CMK (cell line): ENCODE measurements at places on chromosomes 16 and 17.

- DNase-seq: no peak
These were observed 1.8 kb downstream of the NLRP1 start for GRCh38 chr17:5582209-5583185.

DNA sequence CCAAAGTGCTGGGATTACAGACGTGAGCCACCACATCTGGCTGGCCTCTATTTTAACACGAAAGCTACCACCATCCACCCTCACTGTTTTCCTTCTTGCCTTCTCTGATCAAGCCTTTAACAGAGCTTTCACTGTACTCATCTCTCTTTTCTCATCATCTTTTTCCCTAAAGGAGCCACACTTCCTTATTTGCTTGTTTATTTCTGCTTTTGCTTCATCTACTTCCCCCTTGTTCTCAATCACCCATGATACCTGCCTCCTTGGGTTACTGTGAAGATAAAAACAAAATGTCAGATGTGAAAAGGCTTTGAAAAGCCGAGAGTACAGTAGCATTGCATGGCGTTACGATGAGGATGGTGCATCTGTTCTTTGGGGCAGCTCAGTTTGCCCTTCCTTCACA, 79.9 kb downstream of the ZNF18 start:
- DNase-seq: no peak

DNA sequence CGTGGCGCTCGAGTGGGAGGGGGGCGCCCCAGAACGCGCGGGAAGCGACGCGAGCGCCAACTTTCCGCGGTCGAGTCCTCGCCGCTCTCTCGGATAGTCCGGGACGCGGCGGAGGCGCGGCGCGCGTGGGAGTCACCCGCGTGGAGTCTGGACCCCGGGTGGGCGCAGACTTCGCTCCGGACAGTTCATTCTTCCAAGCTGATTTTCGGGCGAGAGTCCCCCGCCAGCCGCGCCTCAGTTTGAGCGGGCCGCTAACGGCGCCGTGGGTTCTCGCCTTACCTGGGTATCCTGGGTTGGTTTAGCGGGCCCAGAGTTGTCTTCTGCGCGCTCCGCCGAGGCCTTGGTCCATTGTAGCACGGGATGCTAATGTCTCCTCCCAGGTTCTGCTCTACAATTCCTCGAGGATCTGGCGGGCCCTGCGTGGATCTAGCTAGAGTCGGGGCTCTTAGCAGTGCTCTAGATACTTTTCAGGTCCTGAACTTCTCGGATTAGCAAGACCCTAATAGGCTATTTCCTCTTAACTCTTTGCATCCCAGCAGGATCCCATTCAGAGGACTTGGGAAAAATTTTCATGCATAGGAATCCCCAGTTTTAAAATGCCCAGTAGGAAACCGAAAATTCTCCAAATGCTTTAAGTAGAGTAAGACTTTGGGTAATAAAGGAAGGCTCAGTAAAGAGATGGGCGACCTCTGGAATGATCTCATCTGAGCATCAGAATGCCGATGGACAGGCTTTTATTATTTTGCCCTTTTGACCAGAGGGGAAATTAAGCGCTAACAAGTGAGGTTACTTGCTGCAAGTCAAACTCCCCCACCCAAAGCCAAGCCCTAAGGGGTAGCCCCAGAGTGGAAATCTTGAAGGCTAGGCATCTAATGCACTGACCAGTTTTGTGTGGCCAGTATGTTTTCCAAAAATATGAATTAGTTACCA, 537 bp upstream of the GJC1 start:
- DNase-seq: no peak

GRCh38 chr16:76885776-76886537, 305.0 kb upstream of the MON1B start:
- no peak for DNase-seq

DNA sequence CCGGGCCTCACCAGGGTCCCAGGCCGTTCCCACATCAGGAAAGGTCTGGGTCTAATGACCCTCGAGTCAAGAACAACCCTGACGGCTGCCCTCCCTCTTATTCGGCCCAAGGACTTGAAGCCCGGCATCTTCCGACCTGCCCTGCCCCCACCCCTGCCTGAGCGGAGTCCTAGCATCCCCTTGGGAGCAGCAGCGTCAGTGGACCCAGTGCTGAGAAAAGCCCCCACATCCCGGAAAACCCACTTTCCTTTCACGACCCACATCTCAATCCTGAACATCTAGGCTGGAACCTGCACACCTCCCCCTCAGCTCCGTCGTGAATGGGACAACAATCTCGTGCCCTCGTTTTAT, 769 bp downstream of the TMEM88 start:
- no peak for DNase-seq

DNA sequence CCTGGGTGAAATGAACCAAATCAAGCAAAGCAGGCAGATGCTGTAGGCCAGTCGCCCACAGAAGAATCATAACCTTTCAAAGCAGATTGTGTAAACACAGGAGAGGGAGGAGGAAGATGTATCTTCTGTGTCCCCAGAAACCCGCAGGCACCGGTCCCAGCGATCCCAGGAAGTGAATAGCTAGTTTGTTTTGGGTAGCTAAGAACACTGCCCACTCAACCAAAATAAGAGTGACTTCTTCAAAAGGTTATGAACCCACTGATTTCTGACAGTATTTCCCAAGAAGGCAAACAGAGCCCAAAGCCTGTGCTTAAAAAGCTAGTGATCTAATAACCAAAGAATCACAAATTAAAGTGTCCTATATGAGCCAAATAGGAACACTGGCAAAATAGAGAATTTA, 67.8 kb downstream of the GRIN2A start:
- DNase-seq: no peak

DNA sequence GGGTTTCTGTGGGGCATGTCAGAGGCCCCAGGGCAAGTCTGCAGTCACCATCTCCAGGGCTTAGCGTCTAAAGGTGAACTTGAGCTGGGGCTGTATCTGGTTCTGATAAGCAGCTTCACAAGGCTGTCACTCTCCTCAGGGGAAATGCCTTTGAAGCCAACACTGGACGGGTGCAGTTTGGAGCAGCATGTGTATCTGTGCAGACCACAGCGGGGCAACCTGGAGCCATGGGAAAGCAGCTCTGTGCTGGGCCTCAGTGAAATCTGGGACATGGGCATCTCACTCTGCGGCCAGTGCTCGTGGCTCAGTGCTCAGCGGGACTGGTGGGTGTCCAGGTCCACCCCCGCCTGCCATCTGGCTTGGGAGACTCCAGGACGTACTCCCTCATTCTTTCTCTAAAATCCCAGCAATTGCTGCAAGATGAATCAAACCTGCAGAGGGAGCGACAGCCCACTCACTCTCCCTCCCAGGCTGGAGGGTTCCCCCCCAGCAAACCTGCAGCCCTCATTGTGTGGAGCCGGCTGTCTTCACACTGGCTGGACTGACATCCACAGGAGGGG, 63.5 kb downstream of the PRMT7 start:
- DNase-seq: no peak

DNA sequence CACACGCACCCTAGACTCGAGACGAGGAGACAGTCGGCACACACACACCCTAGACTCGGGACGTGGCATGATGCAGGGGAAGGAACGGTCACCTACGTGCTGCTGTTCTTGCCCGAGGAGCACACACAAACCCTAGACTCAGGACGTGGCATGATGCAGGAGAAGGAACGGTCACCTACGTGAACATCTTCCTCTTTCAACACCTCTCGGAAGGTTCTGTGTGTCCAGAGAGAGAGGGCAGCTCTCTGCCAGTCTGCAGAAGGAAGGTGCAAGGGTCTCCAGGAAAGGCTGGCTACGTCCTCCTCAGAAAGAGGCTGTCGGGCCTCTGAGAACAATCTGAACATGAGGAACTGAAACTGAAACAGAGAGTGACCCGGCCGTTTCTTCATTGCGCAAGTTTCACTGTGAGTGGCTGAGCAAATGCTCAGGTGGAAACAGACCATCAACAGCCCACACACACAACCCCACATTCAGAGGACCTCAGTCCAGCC, 43.4 kb downstream of the ZNF276 start:
- no peak for DNase-seq

DNA sequence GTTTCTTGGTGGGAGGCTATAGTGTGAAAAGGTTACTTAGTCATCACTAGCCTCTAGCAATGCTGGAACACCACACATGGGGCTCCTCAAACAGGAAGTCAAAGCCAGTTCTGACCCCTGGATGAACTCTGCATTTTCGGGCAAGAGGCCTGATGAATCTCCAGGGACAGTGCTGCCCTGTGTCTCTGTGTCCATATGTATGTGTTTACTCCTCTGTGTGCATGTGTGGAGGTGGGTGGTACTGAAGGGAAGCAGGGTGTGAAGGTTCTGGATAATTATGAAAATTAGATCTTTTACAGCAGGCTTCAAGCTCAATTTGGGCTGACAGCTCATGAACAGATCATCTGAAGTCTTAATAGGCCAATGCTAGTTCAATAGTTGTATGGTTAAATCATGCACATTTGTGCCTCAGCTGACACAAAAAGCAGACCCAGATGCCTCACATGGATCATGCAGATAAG, 133.6 kb downstream of the SNX11 start:
- no peak for DNase-seq

DNA sequence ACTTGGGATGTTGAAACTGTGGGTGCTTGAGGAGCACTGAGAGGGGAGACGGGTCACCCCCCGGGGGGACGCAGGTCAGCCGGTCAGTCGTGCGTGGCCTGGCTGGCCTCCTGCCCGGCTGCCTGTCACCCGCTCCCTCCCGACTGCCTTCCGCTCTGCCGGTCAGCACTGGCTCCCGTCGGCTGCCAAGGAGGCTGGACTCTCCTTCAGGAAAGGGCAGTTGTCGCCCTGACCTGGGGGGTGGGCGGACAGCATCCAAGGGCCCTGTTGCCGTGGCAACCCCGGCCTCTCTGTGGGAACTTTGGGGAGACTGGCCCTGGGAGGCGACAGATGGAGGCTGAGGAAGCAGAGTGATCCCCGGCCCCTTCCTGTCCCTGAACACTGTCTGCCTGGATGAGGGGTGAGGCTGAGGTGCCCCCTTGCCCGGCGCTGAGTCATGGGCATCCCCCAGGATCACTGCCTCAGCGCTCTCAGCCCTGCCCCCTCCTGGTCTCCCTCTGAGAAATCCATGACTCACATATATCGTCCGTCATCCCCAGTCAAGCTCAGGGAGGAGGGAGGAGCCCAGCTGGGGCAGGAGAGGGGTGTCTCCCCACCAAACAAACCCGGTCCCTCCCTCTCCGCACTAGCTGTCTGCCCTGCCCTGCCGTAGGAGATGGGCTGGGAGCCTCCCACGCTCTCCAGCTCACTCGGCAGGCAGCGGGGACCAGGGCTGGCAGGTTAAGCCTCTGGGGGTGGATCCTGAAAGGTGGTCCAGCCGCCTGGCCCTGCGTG, at the start of gene ADGRG1:
Gene ADGRG1, plus strand, starts transcription at position 623 of the 774 bp plus-strand sequence. CDS start 21,658 bp downstream, outside the sequence.
- DNase-seq: peak; percentile 87

- DNase-seq: no peak
These were observed 42.8 kb upstream of the GSE1 start for GRCh38 chr16:85570213-85570734.

- DNase-seq: no peak
These were observed 5.9 kb downstream of the KRT14 start for GRCh38 chr17:41580687-41581365.

DNA sequence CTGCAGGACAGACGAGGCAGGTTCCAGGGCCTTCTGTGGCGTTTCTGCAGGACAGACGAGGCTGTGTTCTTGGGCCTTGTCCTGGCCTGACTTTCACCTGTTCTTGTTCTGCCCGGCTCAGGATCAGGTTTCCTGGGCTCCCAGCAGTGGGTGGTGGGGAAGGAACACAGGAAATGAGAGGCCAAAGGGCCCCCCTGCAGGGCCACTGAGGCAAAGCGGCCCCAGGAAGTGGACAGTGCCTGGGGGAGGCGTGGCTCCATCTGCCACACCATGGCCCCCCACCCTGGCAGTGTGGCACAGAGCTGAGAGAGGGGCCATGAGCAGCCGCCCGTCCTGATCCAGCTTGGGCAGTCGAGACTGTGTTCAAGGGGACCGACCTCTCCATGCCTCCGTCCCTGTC, 20.7 kb downstream of the SPIRE2 start:
- DNase-seq: no peak

DNA sequence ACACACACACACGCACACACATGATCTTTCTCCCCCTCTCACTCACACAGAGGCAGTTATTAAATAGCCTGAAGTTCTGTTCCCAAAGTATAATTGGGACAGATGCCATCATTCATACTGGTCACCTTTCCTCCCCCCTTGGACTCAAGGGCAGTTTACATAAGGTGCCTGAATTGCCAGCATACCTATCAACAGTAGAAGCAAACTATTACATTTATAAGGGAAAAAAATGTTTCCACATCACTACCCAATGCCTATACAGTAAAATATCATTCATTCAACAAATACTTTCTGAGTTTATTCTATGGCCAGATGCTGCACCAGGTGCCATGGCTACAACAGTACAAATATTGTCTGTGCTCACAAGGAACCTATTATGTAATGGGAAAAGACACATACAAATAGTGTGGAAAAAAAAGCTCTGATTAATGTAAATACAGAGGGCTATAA, 6.3 kb downstream of the CNTD1 start:
- no peak for DNase-seq

DNA sequence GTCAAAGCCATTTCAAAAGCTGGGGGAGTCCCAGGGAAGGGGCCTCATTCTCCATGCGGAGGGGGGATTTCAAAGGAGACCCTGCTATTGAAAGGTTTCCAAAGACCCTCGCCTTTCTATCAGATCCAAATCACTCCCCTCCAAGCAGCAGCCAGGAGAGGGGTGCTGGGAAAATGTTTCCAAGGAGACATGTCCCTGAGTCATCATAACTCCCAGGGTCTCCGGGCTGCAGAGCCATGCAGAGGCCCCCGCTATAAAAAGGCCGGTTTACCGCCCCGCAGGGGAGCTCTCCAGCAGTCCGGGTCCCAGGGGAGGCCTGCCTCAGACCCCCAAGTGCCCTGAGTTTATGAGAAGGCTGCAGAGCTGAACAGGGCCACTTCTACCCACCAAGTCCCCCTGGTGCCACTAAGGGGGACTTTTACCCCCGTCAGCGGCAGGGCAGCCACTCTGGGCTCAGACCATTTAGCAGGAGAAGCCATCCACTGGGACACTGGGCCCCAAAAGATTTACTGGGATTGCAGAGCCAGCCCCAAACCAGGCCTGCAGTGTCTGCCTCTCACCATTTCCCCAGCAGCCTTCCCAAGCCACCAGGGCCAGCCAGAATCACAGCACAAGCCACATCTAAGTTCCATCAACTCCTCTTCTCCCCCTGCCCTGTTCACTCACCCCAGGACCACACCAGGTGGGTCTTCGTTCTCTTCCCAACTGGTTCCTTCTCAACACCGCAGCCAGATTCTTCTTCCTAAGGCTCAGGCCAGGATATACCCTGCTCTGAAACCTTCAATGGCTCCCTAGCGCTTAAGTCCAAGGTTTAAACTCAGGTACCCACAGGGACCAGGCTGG, 234.4 kb downstream of the ZNF423 start:
- no peak for DNase-seq

GRCh38 chr17:68470961-68471360, 13.7 kb upstream of the WIPI1 start:
- no peak for DNase-seq

DNA sequence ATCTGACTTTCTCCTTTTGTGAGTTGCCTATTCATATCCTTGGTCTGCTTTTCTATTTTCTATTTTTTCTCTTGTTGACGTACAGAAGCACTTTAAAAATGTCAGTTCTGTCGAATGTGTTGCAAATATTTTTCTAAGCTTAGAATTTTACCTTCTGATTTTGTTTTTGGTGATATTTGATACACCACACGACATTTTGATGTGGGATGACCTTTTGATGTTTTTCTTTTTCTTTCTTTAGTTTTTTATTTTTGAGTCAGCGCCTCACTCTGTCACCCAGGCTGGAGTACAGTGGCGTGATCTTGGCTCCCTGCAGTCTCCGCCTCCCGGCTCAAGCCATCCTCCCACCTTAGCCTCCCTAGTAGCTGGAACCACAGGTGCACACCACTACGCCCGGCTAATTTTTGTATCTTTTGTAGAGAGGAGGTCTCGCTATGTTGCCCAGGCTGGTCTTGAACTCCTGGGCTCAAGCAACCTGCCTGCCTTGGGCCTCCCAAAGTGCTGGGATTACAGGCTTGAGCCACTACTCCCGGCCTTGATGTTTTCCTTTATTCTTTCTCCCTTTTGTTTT, 39.6 kb downstream of the WSB1 start:
- DNase-seq: no peak
